GF-D8 (cell line): ENCODE measurements at places on chromosomes 4 and X.

- no peak for DNase-seq
Measured at GRCh38 chrX:140817943-140818342, 108.4 kb downstream of the LINC00632 start.

GRCh38 chr4:88759895-88760290, 62.3 kb upstream of the NAP1L5 start:
- DNase-seq: no peak

- peak; percentile 32 for DNase-seq
Measured at GRCh38 chrX:71098302-71098701, 2.7 kb downstream of the FOXO4 start.

- peak; percentile 3 for DNase-seq
Measured at GRCh38 chr4:106809076-106809475, 227.0 kb downstream of the DKK2 start.
